ENCODE measurements at places on chromosomes 16 and 17. TPM values are rescaled to one million over a fixed set of nuclear protein-coding genes. Genes with fewer than 3 reads are reported as not detected.
A peak's percentile ranks its signal among the peaks of the same experiment; 100 is the strongest.

DNA sequence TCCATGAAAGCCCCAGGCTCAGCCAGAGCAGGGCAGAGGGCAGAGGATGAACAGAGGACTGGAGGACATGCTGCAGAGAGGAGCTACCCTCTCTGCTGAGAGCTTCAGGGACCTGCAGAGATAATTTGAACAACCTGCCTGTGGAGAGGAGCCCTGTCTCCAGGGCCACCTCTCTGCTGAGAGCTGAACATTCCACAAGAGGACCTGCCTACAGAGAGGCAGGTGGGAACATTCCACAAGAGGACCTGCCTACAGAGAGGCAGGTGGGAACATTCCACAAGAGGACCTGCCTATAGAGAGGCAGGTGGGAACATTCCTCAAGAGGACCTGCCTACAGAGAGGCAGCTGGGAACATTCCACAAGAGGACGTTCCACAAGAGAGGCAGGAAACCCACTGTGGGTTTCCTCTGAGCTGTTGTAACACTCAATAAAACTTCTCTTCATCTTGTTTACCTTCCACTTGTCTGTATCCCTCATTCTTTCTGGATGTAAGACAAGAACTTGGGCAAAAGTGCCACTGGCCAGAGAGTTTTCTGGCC, 551.9 kb upstream of the CA10 start:
- no peak for DNase-seq

LDHD gene
- total RNA-seq: 5.0 TPM

RCVRN gene
- 0.63 TPM for total RNA-seq

ZG16B gene
- total RNA-seq: 1.7 TPM

DNA sequence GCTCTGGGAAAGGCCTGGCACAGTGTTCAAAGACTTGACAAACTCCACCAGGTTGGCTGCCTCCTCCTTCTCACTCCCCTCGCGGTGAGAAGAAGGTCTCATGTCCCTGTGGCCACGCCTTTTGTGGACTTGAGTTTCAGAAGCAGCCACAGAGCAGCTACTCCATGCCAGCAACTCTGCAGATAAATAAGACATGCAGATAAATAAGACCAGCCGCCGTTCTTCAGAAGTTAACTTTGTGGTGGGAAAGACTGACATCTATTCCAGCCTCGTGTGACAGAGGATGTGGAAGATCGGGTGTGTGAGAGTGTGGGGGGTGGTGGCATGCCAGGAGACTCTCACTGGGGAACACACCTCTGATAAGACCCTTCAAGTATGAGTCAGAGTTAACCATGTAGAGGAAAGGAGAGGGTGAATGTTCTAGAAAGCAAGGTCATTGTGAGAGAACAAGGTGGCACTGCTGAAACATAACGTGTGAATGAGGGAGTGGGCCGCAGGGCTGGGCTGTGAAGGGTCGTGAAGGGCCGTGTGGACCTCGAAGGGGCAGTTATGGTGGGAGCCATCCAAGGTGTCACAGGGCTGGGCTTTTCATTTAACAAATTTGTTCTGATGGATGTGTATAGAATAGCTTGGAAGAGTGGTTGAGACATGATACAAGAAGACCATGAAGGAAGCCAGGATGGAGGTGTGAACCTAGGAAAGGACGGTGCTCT, 830 bp downstream of the SPACA3 start:
- no peak for DNase-seq

DNA sequence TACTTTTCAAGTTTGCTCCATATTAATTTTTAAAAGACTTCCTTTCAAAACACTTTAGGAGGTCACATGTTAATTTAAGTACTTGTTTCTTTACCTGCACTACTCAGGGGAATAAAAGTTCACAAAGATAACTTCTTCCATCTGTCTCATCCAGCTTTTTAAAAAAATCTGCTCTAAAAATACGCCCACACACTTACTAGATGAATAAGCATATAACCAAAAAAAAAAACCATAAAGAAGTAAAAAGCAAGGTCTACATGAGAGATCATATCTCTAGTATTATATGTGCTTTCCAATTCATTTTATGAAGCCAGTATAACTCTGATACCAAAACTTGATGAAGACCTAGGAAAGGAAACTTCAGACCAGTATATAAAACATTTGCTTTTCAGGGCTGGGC, 17.2 kb downstream of the SKAP1 start:
- DNase-seq: no peak

DNA sequence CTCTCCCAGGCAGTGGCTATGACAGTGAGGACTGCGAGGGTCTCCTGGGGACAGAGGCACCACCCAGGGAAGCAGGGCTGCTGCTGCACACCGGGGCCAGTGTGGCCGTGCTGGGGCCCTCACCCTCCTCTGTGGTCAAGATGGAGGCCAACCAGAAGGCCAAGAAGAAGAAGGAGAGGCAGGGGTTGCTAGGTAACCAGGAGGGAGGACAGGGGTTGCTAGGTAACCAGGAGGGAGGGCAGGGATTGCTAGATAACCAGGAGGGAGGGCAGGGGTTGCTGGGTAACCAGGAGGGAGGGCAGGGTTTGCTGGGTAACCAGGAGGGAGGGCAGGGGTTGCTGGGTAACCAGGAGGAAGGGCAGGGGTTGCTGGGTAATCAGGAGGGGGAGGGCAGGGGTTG, 55.2 kb downstream of the ACTG1 start:
- no peak for DNase-seq

ZFHX3 gene
- 19.9 TPM for total RNA-seq

MT1A gene
- 10.6 TPM for total RNA-seq

DNA sequence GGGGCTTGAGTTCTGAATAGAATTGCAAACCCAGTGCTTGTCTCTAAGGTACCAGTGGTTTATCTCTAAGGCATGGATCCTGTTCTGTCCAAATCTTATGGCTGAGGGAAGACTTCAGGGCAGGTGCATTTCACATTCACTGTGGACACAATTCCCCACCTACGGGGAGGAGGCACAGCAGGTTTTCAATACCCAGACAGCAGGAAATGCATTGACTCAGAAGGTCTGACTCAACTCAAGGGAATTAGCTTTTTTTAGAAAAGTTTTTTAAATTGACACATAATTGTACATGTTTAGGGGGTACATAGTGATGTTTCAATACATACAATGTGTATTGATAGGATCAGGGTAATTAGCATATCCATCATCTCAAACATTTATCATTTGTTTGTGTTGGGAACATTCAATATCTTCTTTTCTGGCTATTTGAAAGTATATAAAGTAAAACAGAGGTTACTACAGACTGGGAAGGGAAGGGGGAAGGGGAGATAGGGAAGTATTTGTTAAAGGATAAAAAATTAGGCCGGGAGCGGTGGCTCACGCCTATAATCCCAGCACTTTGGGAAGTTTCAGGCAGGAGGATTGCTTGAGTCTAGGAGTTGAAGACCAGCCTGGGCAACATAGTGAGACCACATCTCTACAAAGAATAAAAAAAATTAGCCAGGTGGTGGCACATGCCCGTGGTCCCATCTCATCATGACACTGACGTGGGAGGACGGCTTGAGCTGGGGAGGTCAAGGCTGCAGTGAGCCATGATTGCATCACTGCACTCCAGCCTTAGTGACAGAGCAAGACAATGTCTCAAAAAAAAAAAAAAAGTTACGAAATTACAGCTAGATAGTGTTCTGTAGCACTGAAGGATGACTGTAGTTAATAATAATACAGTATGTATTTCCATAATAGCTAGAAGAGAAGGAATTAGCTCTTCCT, 54.9 kb downstream of the RGS9 start:
- peak; percentile 50 for DNase-seq

AURKB gene
- 2.4 TPM for total RNA-seq

DNA sequence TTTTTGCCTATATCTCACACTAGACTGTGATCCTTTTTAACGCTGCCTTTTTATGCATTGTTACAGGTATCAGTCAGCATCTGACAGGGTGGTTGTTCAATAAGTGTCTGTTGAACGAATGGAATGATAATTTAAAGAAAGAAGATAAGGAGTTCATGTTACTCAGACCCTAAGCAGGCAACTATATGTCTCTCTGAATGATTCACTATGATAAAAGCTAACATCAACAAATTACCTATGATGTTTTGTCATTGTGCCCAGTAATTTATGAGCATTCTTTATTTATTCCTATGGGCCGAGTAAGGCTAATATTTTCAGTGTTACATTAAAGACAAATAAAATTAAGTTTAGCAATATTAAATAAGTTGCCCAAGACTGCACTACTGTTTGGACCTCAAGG, 435.0 kb upstream of the KIF2B start:
- no peak for DNase-seq

GRCh38 chr17:72840019-72840418, 252.5 kb downstream of the SLC39A11 start:
- DNase-seq: no peak

DNA sequence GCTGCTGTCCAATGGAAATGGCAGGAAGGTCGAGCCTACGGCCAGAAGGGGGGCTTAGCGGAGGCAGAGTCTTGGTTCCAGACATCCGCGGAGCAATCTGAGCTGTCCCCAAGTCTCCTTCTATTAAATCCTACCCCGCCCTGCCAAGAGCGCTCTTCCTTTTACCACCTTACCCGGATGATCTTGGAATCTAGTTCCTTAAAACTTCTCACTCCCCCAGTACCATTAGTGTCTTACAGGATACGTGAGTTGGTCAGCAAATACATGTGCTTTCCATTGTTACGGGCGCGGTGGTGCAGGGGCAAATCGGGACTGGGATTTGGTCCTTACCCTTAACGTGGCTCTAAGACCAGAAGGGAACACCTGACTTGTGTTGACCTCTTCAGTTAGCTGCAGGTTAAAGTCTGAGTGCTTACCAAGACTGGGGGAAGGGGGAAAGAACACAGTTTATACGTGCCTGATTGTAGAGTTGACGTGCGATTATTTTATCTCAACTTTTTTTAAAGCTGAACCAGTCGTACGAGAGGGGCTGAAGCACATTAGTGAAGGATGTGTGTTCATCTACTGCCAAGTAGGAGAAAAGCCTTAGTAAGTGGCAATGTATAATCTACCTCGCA, 495 bp downstream of the TXNDC17 start:
- DNase-seq: no peak

Data from testis (tissue), 5 donors.